H9 (cell line): ENCODE measurements at places on chromosomes 1 and 21.

DNA sequence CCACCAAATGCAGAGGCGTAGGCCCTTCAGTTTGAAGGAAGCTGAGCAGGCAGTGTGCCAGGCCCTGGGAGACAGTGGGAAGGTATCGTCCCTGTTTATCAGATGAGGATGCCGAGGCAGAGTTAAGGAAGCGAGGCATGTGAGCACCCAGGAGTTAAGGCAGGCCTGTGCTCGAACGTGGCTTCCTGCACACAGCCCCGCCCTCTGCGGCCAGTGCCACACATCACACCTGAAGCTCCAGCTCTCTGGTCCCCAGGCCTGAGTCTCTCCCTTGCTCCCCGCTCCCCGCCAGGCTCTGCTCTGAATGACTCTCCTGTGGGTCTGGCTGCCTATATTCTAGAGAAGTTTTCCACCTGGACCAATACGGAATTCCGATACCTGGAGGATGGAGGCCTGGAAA is 32.1 kb downstream of the EPHX1 start:
- DNase-seq: peak; percentile 67

GRCh38 chr1:76759950-76760349 is 107.3 kb upstream of the ST6GALNAC5 start:
- DNase-seq: no peak

- DNase-seq: peak; percentile 57
Measured at GRCh38 chr1:246219508-246220030, 287.5 kb downstream of the SMYD3 start.

DNA sequence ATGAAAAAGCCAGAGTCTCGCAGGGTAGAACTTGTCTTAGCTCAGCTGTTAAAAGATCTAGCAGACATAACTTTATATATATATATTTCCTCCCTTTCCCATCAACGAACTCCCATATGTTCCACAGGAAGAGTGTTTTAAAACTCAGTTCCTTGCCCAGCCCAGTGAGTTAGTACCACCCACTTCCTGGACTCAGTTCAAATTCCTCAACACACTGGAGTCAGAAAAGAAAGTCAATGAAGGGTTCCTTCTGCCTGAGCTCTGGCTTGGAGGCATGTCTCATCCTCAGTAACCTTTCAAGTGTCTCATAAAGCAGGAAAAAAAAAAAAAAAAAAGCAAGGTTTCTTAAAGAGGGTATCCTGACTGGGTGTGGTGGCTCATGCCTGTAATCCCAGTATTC is 15.6 kb downstream of the TPM3 start:
- DNase-seq: no peak

DNA sequence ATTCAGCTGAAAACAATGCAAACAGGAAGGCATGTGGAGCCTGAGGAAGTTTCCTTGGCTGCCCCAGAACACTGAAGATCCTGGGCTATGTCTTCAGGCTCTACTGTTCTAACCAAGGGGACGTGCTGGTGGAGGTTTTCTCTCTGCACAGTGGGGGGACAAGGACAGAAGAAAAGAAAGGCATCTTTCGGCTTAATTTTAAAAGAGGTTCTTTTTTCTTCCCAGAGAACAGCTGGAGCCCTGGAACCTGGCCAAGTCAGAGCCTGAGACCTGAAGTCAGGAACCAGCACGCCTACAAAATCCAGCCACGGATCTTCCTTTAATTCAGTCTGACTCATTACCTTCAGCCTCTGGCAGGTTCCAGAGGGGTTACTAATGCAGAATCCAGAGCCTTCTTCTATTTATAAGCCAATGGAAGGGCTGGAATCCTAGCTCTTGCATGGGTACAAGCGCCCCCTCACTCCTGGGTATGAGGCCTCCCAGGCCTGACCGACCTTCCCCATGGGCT is 19.8 kb downstream of the CTNNBIP1 start:
- no peak for DNase-seq

DNA sequence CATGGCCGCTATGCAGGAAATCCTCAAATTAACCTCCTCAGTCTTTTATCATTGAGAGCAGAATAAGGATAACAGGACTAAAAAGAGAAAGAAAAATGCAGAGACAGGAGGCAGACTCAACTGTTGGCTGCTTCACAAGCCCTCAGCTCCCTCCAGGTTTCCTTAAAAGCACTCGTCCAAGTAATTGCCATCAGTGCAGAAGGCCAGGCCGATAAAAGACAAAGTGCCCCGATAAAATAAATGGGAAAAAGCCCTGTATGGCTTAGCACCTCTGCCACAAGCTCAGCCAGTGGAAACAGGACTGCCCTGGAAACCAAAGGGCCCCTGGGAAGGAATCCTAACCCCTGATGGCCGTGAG is 8.1 kb downstream of the S100A6 start:
- DNase-seq: no peak

DNA sequence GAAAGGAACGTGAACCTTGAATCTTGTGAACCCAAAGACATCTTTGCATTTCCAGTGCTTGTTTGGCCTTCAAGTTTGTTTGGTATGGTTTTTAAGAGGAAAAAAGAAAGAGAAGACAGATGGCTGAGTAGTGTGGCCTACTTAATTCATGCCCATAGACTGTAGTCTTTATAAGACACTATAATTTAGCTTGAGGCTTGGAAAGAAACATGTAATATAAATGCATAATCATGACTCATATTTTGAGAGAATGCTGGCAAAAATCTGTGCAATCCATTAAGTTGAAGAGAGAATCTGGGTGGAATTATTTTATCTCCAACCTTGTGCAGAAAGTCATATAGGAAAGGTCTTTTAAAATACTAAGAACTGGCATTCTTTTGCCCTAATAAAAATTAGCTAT is 179.3 kb downstream of the SIPA1L2 start:
- DNase-seq: no peak

GRCh38 chr1:29626726-29627125 is 390.4 kb downstream of the PTPRU start:
- no peak for DNase-seq

DNA sequence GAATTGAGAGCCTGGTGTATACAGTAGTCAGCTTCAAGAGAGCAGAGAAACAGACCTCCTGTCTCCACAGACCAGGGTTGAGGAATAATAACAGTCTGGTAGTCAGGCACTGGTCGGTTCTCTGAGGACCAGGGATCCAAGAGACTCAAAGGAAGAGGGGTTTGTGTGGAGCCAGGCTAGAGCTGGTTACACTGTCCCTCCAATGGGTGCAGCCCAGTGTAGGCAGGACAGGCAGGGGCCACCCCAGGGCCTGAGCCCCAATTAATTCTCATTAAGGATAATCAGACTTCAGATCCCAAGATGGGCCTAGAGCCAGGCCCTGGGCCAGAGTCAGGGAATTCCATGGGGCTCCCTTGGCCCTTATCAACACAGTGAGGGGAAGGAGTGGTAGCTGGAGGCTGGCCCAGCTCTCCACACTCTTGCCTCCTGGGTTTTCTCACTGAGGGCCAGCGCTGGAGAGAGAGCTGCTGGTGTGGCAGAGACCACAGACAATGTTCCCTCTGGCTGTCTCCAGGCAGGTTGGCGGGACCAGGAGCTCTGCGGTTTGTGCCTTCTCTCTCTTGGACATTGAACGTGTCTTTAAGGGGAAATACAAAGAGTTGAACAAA is 9.1 kb downstream of the SEMA4A start:
- no peak for DNase-seq

GRCh38 chr21:38619992-38620479 is 121.8 kb upstream of the ERG start:
- DNase-seq: no peak

DNA sequence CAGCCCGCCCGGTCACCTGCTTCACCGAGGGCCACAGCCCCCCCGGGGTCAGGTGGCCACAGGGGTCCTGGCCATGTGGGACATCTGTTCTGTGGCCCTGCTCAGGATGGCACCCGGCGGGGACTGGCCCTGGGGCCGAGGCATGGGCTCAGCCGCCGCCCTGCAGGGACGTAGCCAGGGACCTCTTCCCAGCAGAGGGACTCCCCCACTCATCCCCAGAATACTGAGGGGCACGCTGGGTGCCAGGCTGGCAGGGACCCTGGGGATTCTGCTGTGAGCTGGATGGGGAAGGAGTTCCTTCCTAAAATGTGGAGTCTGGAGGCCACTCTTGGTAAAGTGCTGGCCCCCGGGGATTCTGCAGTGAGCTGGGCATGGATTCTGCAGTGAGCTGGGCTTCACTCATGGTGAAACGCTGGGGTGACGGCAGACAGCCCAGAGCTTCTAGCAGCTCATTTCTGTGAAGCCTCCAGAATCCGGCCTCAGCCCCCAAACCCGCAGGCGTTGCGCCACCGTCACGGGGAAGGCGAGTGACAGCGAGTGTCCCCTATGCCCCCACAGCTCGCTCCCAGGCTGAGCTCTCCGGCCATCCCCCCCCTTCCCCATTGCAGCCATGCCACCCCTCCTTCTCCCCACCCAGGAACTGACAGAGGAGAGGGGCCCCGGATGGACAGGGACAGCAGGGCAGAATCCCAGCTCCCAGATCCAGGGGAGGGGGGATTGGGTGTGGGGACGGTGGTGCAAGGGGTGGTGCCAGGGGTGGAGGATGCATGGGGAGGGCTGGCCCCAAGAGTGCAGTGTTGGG is 1.4 kb downstream of the ITGB2 start:
- DNase-seq: no peak

DNA sequence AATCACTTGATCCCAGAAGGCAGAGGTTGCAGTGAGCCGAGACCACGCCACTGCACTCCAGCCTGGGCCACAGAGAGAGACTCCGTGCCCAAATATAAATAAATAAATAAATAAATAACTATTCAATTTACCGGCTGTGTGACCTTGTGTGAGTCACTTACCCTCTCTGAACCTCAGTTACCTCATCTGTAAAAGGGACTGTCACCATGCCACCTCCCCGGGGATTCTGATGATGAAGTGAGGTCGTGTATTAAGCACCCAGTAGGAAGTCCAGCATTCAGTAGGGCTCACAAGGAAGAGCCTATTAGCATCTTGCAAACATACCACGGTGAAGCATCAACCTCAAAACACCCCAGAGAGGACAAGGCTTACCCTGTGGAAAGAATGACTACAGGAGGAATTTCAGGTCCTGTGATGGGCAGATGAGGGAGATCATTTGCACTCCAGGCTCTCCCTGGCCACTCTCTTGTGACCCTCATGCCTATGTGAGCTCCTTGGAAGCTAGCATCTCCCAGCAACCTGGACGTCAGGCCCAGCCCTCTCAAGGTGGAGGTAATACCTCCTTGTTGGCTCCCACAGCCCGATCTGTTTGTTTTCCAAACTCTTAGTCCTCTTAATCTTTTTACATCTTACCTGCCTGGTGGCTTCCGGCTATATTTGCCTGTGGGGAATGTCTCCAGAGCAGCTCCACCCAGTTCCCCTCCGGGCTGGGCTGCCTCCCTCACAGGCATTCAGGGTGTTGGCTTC is 7.6 kb upstream of the C1QA start:
- DNase-seq: no peak

DNA sequence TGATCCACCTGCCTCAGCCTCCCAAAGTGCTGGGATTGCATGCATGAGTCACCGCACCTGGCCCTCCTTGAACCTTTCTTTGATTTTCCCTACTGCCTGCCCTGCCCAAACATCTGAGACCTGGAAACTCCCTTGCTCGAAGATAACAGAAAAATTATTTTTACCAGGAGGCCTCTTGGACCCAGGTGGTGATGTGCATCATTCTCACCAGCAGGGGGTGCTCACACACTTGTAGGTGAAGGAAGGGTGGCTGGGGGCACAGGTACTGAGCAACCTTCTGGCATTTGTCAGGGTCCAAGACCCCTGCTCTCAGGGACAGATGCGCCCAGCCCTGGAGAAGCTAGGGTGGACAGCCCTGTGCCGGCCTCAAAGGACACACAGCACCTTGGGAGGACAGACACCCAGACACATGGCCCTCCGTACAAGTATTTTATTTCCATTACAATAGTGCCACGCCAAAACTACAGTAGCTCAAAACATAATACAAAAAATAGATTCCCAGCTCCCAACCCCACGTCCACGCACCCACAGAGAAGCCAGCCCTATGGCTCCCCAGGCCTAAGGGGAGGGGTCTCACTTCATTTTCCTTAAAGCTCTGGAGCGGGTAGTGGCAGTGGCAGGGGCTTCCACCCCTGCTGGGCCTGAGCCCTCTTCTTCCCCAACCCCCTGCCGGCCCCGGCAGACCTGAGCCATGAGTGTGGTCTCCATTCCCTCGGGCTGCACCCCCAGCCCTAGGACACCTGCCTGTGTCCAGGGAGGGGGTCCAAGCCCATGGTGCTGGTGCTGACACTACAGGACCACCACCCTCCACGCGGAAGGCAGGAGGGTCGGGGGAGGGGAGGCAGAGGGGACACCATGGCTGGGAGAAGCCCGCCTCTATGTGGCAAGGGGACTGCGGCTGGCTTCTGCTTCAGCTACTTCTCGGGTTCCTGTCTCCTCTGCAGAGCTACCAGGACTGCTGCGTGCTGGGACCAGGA is 40.4 kb upstream of the EIF4G3 start:
- DNase-seq: peak; percentile 71

- no peak for DNase-seq
Measured at GRCh38 chr1:64975740-64976139, 9.4 kb upstream of the JAK1 start.

- DNase-seq: no peak
Measured at GRCh38 chr1:12441414-12442105, 176.4 kb downstream of the DHRS3 start.

- peak; percentile 64 for DNase-seq
Measured at GRCh38 chr1:20485527-20486456, at the start of gene CAMK2N1. CAMK2N1 (minus strand) TSS chr1:20486210; CDS start chr1:20485379, 831 bp downstream.

DNA sequence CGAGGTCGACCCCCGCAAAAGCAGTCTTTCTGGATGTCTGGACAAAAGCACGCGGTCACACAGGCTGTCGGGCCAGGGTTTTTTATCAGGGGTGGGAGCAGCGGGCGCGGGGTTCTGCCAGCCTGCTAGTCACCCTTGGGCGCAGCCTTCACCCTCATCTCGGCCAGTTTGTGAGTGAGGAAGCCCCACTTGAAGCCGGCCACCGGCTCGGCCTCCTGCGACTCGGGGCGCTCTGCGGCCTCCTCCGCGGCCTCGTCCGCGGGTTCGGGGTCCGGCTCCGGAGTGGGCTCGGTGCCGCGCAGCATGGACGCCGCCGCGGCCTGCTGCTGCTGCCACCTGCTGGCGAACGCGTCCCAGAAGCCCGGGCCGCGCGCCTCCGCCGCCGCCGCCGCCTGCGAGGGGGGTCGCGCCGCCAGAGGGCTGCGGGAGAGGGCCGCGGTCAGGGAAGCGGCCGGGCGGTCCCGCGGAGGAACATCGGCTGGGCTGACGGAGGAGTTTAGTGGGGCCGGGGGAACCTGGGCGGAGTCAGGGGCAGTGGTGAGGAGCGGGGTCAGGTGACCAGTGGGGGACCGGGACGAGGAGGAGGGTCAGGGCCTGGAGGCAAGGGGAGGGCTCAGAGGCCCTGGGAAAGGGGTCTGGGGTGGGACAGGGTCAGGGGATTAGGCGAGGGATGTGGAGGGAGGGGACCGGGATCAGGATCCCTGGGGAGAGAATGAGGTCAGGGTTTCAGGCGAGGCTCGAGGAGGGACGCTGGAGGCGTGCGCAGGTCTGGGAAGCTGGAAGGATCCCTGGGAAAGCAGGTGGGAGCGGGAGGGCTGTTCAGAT is 4.5 kb downstream of the C1orf232 start:
- DNase-seq: peak; percentile 85

DNA sequence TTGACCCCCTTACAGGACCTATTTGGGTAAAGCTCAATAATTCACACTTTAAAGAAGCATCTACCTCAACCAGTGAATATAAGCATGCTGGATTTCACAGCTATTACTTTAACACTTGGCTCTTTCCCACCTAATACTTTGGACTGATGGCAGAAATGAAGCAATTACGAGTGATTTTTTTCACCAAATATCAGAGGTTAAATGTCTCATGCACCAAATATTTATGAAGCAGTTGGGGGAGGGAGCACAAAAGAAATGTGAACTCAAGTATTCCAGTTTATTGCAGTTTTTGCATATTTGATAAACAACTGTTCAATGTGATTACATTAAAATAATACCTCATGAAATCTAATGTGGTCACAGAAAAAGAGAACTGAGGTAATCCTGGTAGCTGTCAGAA is 223.6 kb downstream of the LRRC7 start:
- no peak for DNase-seq

- DNase-seq: no peak
Measured at GRCh38 chr1:225987491-225988316, 11.4 kb downstream of the SDE2 start.
